Anterior cingulate cortex (tissue), 58 donors: ENCODE measurements at places on chromosomes 11 and 22.

DNA sequence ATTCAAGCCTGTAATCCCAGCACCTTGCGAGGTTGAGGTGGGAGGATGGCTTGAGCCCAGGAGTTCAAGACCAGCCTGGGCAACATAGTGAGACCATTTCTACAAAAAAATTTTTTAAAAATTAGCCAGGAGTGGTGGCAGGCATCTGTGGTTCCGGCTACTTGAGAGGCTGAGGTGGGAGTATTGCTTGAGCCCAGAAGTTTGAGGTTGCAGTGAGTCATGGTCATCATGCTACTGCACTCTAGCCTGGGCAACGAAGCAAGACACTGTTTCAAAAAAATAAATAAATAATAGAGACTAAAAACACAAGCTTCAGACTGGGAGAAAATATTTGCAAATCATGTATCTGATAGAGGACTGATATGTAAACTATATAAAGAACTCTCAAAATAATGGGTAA lies 33.2 kb downstream of the BTBD10 start:
- DNase-seq = no peak

DNA sequence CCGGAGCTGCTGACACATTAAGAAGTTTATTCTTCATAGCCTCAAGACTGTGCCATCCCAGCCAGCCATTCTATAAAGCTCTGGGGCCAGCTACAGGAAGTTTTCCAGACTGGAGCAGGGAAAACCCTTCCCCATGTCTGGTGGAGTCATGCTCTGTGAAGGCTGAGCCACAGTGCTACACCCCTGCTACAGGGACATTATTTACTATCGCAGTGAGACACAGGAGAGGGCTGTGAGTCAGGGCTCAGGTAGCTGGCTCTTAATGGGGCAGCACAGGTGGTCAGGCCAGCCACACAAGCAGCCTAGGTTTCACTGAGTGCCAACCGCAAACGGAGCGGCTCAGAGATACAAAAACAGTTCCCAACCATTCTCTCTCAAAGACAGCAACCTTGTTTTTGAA lies 12.1 kb downstream of the HPS4 start:
- no peak for DNase-seq

DNA sequence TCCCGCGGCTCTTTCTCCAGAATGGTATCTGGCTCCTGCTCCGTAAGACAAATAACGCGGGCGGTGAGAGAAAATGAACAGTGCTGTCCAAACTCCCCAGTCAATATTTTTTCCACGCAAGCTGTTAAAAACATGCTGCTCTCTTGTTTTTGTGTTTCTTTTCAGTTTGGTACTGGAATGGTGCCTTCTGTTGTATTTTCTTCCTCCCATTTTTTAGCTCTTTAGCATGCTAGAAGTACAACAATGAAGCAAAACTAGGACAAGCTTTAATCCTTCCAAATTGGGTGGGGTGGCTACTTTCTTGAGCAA lies 599 bp upstream of the PPP2R1B start:
- no peak for DNase-seq

DNA sequence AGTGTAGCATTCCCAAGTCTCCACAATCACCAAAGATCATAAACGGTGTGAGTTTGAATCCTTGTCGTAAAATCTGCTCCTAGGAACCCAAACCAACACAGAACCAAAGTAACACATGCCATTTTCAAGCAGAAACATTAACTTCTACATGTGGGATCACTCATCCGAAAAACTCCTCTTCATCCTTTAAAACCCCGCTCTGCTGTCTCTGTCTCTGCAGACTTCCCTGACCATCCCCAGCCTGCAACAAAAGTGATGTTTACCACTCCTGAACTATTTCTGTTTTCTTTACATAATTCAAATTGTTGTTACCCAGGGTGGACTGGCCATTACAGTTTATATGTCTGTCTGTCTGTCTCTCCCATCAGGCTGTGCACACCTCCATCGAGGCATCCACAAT lies 54.0 kb downstream of the SLC1A2 start:
- no peak for DNase-seq

DNA sequence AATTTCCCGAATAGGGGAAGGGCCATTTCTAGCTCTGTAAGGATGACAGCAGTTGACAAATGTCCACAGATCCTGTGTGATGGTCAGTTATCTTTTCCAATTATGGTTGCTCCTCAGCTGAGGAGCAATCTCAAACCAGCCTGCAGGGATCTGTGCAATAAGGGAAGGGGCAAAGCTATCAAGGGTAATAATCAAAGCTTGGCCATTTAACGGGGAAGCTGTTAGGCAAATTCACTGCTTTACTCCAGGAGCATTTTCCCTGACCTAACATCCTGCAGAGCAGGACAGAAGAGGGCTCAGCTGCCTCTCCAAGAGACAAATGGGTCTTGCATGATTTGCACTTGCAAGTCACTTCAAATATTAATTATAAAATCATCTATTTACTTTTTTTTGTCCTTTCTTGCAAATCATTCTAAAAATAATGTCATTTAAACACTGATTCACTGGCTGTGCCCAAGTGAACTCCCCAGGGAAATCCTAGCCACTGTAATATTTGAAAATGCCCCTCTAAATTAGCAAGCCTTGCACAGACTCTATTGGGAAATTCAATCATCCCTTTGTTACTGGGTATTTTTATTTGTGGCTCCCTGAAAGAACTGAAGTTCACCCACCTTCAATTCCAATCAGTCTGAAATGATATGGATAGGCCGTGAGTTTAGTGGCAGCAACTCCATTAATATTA lies 1256.7 kb downstream of the LRRC4C start:
- no peak for DNase-seq

DNA sequence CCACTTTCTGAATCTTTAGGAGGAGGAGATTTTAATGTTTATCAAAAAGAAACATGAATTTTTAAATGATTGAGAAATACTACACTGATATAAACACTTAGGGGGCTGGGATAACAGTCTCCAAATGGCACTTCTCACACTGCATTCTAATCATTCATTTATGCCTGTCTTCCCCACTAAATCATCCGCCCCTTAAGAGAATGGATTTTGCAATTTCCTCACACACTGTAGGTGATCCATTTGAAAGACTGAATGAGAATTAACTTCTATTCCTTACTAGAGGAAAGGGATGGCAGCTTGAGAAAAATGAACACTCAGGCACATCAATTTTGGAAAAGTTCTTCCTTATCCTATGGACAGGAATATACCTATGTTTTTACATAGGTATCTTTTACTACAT lies 7.6 kb upstream of the POU2AF2 start:
- no peak for DNase-seq

GRCh38 chr11:63534895-63535461 lies 1.6 kb upstream of the PLAAT4 start:
- DNase-seq = no peak

- no peak for DNase-seq
These were observed 4.8 kb upstream of the FAR1 start for GRCh38 chr11:13663631-13664071.
